Activated naive CD4-positive, alpha-beta T cell treated with anti-CD3 and anti-CD28 coated beads, Interleukin-2, amount 50 U/mL, for 72 hours (primary cell): ENCODE measurements at places on chromosomes 12 and 14. TPM values are rescaled to one million over a fixed set of nuclear protein-coding genes. Genes with fewer than 3 reads are reported as not detected.

Gene IKBIP
- total RNA-seq = 12.8 TPM

Gene ARHGDIB
- total RNA-seq = 667 TPM

- DNase-seq = no peak
These were observed 120.8 kb upstream of the WSCD2 start for GRCh38 chr12:108008163-108008905.

DNA sequence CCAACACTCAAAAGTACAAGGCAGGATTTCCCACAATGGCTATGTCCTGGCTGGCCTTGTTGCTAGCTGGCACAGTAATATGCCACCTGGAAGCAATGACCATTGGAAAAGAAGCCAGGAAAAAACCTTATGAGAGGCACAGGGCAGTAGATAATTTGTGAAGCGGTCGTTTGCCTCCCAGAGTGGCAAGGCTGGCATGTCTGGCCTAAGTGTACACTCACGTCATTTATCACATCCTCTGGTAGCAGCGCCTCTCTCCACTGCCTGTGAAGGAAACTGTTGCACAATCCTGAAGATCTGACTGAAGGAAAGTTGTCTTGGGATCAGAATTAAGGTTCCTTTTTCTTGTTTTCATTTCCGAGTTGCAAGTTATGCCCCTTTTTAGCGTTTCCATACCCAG is 408.5 kb downstream of the ZFP36L1 start:
- no peak for DNase-seq

GRCh38 chr14:103286460-103286859 is 47.6 kb upstream of the EIF5 start:
- DNase-seq = no peak

DNA sequence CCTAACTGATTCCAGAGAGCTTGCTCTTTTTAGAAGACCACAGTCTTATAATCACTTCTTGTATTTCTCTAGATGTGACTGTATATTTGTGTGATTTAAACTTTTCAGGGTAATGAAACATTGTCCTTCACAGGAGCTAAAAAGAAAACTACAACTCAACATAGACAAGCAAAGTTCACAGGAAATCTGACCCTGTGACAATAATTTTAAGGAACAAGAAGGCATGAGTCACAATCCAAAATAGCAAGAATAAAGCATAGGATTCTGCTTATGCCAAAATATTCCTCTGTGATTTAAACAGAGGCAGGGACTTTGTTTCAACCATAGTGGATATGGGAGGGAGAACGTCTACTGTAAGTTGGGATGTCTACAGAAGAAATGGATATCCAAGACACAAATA is 44.3 kb downstream of the GPR65 start:
- no peak for DNase-seq

DNA sequence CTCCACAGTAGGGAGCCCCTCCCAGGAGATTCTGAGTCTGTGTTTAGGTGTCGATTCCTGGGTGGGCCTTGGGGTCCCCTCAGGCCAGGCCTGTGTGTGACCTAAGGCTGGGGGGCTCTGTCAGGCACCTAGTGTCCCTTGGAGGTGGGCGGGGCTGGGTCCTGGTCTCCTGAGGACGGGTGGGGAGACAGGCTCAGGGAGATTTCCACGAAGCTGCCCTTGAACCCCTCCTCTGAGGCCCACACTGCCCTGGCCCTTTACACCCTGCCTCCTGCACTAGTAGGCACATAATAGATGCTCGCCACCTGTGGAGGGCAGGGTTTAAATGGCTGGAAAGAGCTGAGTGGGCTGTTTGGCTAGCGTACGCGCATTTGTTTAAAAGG is 32.9 kb downstream of the MEG3 start:
- no peak for DNase-seq

DNA sequence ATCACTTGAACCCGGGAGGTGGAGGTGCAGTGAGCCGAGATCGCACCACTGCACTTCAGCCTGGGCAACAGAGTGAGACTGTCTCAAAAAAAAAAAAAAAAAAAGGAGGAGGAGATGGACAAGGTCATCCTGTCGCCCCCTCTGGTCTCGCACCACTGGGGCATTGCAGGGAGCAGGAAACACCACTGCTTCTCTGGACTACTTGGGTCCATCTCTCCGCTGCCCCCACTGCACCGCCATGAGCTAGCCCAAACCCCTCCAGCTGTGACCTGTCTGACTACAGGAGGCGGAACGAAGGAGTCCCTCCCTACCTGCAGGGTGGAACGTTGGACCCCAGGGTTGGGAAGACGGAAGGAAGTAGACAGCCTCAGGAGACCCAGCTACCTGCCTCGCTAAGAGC is 18.2 kb upstream of the FAM222A start:
- DNase-seq = no peak

DNA sequence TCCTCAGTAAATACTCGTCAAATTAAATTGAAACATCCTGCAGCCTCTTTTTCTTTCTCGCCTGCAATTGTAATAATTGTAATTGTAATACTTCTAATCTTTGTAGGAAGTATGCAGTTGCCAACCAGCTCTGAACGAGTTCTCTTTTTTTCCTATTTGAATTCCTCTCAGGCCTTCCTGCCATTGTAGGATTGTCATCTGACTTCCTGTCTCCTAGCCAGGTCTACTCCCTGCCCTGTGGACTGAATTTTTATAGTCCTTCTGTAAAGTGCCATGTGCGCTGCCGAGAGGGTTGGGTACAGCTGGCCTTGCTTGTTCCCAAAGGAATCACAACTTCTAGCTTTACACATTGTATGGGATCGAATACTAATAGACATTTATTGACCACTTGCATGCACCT is 183.3 kb downstream of the SSPN start:
- DNase-seq = no peak
